Lung (tissue), 17 donors: ENCODE measurements at places on chromosomes 7 and 10.

GRCh38 chr10:97584060-97584797, at the start of gene HOGA1:
TSS of gene HOGA1 (plus strand) at chr10:97584389. CDS start at chr10:97584704, 315 bp downstream.
- DNase-seq = peak; percentile 38

GRCh38 chr7:47647181-47647917, 65.4 kb upstream of the TNS3 start:
- peak; percentile 81 for DNase-seq

- no peak for DNase-seq
Measured at GRCh38 chr10:92826504-92826903, 21.8 kb upstream of the EXOC6 start.

DNA sequence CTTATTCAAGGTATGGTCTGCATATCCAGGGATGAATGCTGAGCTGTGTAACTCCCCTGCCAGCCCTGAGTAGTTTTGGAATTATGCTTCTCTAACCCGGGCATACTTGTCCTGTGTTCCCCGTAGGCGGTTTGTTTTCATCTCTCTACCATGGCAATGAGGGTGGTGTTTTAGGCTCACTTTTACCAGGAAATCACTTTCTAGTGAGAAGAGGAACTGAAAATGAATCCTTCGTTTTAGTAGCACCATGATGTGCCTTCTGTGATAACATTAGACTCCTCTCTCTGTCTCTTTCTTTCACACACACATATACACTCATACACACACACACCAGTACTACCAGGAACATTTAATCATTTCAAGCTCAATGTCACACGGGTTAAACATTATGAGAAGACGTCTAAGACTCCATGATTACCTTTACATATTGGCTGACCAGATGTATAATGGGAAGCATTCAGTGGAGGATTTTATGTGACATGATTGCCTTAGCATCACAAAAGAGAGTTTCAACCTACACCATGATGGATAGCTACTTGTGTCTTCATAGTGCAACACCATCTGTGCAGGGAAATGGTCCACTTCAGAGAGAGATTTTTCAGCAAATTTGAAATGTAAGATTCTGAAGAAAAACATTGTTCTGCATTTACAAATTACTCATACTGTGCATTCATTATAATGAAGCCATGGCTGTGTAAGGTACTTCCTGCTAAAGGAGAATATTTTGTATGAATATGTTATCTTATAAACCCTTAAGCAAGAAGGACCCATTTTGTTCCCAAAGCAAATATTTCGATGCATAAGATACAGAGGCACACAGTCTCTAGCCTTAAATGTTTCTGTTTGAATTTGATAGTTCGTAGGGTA, 31.0 kb upstream of the PFKP start:
- DNase-seq = no peak

- no peak for DNase-seq
Measured at GRCh38 chr7:105353752-105354328, 34.9 kb downstream of the SRPK2 start.

- no peak for DNase-seq
Measured at GRCh38 chr10:71575451-71575850, 144.1 kb downstream of the C10orf105 start.

- no peak for DNase-seq
Measured at GRCh38 chr10:15801147-15801546, 59.2 kb downstream of the MINDY3 start.

GRCh38 chr7:47666164-47666862, 84.4 kb upstream of the TNS3 start:
- no peak for DNase-seq

GRCh38 chr10:74061104-74061503, 63.2 kb downstream of the VCL start:
- DNase-seq = no peak

DNA sequence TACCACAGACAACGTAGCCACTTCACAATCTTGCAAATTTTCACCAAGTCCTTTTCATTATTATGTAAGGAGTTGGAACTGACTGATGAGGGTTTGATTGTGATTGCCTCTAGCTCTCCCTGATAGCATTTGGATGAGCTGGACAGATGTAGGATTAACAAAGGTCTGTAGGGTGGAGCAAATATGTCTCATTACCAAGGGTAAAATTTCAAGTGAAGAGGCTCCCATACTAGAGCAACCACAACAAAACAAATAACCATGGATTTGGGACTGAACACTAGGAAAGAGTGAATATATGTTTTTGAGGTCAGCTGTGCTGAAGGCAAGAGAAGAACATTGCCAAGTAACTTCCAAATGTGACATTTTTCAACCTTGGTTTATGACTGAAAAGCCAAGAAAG, 281.7 kb downstream of the NEBL start:
- no peak for DNase-seq

GRCh38 chr7:145986248-145986874, 130.2 kb upstream of the CNTNAP2 start:
- DNase-seq = no peak

DNA sequence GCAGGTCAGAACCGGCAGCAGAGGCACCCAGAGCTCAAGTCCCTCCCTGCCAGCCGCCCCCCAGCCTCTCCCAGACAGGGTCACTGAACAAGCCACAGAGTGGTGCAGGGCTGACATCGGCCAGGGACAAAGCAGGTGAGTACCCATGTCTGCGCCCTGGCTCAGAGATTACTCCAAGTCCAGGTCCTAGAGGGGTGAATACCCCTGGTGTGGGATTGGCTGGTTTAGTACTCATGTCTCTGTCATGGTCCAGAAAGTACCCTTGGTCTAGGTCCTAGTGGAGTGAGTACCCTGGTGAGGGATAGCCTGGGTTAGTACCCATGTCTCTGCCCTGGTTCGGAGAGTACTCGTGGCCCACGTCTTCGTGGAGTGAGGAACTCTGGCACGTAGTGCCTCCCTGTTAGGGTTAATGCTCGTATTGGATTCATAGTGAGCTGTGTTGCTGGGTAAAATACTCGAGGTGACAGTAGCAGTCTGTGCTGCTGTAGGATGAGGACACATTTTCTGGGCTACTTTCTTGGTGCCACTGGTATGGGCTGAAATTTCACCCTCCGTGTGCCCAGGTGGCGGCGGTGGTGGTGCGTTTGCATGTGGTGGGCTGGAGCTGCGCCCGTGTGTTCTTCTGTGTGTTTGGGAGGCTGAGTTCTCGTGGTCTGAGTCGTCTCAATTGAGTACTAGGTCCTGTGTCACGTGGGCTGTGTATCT, 25.5 kb upstream of the KNDC1 start:
- DNase-seq = no peak

DNA sequence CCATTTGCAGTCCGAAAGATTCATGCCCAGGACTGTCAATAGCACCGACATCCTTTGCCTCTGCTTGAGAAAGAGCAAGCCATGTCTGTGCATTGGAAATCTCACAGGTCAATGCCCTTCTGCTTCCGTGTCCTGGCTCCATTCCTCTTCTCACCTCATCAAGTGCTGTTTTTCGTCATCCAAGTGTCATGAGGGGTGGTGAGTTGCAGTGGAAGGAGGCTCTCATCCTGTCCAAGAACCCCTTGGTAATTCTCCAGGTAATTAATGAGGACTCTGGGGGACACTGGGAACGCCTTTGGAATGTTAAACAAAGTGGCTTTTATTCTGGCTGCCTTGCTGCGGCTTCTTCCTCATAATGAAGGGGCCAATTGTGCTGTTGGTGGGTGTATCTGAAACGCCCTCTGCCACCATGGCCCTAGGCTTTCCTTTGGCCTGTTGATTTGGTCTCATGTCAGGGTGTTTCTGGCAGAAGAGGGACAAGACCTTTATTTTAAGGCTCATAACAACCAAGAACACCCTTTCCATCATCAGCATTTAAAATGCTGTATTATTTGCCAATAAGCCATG, 57.7 kb downstream of the PPP1R3C start:
- DNase-seq = peak; percentile 67

GRCh38 chr7:73645643-73646174, 21.4 kb upstream of the MLXIPL start:
- no peak for DNase-seq

DNA sequence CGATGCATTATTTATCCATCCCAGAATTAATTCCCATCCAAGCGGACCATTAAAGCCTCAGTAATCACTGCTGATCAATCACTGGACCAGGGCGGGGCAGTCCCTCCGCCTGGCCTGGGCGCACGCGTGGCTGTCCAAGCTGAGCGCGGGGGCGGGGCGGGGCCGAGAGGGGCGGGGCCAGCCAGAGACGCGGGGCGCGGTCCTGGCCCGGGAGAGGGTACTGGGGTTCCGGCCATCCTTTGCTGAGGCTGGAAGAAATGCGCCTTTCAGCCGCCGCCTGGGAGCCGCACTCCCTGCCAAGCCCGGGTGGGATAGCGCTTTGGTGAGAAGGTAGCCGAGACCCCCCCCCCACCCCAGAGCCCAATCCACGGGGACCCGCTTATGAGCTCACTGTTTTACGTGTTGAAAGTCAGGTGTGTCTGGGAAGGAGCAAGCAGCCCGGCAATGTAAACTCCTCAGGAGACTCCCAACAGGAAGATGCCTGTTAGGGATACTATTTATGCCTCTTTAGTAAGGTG, at the start of gene ARHGAP22:
Gene ARHGAP22, minus strand, starts transcription at position 83 of the 518 bp plus-strand sequence. CDS start 277 bp downstream, outside the sequence.
- peak; percentile 21 for DNase-seq

DNA sequence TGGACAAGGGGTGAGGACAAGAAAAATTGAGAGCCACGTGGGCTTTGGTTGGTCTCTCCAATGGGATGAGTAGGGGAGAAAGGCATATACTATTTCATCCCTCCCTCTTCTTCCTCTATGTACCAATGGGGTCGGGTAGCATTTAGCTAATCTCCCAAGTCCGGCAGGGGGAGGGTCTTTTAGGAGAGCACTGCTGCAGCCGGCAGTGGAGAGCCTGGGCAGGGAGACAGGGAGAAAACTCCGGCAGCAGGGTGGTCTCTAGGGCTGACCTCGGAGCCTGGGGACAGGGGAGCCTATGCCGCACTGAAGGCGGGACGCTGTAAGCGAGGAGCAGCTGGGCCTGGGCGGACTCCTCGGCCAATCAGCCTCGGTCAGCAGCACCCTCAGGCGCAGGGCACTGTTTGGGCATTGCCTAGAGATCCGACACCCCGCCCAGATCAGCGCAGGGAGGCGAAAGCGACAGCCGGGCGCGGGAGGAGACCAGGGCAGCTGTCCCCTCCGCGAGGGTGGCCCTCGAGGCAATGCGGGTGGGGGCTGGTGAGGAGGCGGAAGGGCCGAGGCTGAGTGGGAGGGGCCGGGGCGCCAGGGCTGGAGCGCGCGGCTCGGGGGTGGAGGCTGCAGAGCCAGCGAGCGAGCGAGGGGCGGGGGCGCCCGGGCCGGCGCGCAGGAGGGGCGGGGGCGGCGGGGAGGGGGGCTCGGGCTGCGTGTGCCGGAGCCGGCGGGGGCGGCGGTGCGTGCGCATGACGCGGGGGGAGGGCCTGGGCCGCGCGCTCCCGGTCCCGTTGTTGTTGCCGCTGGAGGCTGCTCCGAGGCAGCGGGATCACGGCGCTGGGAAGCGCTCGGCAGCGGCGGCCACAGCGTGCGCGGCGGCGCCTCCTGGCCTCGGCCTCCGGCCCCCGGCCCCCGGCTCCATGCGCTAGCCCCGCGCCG, at the start of gene AGAP3:
Gene AGAP3, plus strand, starts transcription at position 785 of the 930 bp plus-strand sequence. CDS start 267 bp downstream, outside the sequence.
- DNase-seq = peak; percentile 92

- peak; percentile 68 for DNase-seq
Measured at GRCh38 chr10:119135513-119135881, 30.0 kb downstream of the SFXN4 start.

GRCh38 chr10:110229155-110229554, 21.8 kb downstream of the MXI1 start:
- no peak for DNase-seq

DNA sequence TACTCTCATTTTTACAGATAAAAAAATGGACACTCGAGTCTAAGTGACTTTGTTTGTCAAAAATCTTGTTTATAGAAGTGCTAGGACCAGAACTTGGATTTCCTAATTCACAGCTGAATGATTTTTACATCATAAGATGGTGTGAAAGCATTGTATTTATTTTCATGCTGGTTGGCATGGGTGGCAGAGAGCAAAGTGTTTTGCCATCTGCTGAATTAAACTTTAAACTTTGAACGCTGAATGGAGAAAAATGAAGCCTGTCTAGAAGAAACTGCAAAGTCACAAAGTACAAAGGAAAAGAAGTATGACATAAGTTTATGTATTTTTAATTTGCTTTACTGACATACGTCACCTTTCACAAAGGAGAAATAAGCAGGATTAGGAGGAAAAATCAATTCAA, 142.0 kb downstream of the NRBF2 start:
- DNase-seq = no peak

- no peak for DNase-seq
Measured at GRCh38 chr7:104653825-104654401, 325.5 kb downstream of the LHFPL3 start.

- DNase-seq = peak; percentile 87
Measured at GRCh38 chr7:113421696-113422330, 303.5 kb upstream of the SMIM30 start.

DNA sequence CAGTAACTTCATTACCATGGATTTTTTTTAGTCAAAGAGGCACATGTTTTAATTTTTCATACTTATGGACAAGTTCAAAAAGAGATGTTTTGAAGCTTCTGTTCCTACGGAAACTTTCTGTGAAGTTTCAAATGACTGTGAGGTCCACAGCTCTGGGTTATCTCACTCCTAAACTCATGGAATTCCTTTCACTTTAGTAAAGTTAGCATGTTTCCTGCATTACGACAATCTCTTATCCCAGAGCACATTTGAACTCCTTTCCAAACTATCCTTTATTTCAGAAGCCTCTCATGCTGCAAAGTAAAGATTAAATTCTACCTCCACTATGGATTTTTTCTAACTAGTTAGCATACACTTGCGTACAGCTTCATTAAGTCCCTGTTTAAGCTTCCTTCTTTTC, 15.3 kb upstream of the ADD3 start:
- peak; percentile 53 for DNase-seq

GRCh38 chr7:65436163-65436562, 62.5 kb downstream of the ZNF92 start:
- no peak for DNase-seq

- no peak for DNase-seq
Measured at GRCh38 chr7:96320442-96320841, 1.5 kb downstream of the SLC25A13 start.

DNA sequence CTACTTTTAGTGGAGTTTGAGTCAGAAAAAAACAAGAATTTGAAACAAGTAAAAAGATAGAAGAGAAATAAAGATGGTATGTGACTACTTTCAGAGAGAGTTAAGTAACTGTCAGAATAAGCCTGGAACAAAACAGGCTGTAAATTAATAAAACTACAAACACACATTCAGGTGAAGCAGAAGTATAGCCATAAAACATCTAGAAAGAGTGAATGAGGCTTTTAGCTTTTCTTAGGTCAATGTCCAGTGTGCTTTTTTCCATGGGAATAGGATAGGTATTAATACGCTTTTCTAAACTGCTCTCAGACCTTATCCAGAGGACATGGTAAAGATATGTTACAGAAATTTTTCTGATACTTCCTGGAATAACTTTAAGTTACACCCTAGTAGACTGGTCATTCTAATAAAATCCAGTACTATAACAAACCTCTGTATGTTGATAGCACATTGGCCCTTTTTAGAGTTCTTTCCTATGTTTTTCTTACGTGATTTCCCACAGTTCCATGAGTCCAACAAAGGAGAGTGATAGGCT, 23.3 kb downstream of the TMEM106B start:
- DNase-seq = no peak
